ENCODE measurements at places on chromosomes 2 and 18.

DNA sequence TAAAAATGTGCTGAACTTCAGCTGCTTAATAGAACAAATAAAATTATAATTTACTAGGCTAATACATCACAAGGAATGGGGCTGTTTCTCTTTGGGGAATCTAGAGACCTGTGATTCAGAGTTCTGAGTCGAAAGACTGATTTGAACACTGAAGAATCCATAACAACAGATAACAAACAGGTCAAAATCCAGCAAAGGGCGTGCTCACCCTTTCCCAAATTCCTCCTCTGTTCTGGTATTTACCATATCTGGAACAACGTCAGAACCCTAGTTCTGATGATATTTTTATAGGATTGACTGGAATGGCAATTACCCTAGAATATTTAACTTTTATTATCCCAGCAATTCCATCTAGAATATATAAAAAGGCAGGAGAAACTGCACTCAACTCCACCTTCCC lies 66.0 kb upstream of the ITGA6 start:
- DNase-seq = no peak

- DNase-seq = no peak
Measured at GRCh38 chr2:17573804-17574175, 33.3 kb downstream of the VSNL1 start.

- no peak for DNase-seq
Measured at GRCh38 chr18:64380117-64380516, 231.2 kb upstream of the LINC00305 start.

DNA sequence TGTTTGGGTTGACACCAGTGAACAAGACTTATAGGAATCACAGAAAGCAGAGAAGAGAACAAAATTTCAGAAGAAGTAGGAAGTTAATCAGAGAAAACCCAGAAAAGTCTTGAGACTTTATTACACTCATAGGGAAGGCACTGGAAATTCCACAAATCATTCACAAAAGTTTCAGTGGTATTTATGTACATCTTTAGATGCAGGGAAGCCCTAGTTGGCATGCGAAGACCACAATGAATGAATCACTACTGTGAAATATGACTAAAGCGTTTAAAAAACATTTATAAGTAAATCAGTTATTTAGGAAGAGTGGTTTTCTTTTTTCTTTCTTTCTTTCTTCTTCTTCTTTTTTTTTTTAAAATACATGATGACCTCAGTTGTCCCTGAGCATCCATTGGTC lies 105.1 kb downstream of the NUP35 start:
- DNase-seq = no peak

DNA sequence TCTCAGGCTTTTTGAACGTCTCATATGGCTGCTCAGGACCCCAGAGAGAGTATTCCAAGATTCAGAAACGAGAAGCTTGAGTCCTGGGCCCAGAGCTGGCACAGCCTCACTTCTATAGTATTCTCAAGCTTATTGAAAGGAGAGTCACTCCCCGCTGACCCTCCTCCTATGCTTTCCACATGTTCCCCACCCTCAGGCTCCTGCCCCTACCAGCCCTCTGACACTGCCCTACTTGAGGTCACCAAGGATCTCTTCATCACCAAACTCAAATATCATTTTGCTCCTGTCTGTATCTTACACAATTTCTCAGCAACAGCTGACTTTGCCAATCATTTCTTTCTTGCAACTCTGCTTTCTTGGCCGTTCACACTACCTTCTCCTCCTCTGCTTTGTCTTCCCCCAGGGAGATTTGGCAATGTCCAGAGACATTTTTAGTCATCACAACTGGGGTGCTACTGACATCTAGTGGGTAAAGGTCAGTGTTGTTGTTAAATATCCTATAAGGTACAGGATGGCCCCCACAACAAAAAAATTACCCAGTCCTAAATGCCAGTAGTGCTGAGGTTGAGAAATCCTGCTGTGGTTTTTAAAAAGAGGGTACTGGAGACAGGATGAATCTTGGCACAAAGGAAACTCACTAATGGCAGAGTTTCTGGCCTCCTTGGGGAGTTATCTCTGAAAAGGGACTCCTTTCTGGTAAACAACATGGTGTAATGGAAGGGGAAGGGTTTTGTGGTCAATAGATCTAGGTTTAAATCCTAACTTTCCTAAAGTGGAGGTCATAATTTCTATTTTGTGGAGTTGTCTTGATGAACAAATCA lies 26.9 kb upstream of the INSIG2 start:
- DNase-seq = no peak

GRCh38 chr2:73730810-73731209 lies 6.3 kb downstream of the TPRKB start:
- DNase-seq = no peak
